NCI-H1105 (cell line): ENCODE measurements at places on chromosomes 16 and 17.

- no peak for DNase-seq
Observed at GRCh38 chr16:70674221-70675014, 11.4 kb downstream of the MTSS2 start.

DNA sequence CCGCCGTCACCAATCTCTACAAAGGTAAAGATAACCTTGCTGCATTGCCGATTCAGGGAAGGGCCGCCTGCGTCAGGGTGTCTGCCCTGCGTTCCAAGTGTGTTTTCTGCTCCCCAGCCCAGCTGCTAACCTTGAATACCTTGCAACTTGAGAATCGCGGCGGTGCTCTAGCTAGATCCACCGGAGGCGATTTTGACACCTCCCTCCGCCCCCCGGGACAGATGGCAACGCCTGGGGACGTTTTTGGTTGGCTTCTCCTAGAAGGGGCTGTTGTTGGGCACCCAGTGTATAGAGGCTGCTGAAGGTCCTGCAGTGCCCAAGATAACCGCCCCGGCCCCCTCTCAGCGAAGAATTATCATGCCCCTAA lies 1.5 kb downstream of the HAPSTR1 start:
- peak; percentile 9 for DNase-seq

GRCh38 chr17:78106211-78106610 lies 22.3 kb downstream of the TMC6 start:
- no peak for DNase-seq

DNA sequence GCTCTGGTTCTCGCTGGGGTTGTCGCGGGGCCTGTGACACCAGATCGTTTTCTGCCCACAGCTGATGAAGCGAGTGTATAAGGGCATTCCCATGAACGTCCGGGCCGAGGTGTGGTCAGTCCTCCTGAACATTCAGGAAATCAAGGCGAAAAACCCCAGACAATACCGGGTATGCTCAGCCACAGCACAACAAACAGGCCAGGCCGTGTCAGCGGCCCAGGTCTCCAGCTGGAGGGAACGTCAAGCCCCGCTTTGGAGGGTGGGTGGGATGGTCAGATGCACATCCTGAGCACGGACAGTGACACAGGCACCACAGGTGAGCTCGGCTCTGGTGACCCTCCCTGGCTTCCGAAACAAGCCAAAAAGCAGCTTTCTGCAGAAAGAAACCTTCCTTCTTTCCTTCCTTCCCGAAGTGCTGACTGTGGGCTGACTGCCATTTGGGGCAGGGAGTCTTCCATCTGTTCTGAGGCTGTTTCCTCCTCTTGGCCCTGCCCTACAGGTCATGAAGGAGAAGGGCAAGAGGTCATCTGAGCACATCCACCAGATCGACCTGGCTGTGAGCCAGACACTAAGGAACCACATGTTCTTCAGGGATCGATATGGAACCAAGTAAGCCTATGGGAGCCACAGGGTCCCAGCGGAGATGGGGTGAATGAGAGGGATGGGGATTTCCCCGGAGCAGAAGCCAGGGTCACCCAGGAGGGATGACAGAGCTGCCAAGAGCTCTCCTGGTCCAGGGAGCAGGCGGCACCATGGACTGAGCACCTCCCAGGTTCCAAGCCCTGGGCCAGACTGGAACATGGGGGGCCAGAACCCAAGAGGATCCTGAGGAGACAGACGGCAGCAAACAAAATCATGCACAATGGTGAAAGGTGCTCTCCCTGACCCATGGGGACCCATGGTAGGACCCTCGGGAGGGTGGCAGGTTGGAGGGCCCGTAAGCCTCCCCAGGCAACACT lies 79.4 kb downstream of the GOSR1 start:
- no peak for DNase-seq
